Stimulated activated CD8-positive, alpha-beta memory T cell treated with anti-CD3 and anti-CD28 coated beads, Interleukin-7, amount 100 ng/mL, for 4 hours (primary cell): ENCODE measurements at places on chromosomes 13 and 19.

DNA sequence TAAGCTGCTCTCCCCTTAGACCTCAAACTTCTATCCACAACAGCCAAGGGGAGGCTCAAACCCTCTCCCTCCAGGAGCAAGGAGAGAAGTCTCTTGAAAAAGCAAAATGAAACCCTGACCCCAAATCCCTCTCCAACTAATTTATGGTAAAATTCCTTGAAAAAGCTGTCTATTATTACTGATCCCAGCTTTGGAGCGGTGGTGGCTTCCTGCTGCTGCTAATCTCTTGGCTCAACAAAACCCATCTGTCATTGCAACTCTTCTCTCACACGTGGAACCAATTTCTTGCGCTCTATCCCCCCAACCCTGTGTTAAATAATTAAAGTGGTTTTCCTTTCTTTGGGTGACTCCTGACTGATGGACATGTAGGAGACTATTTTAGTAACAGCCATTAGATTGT, 64.1 kb upstream of the OXGR1 start:
- DNase-seq = no peak

DNA sequence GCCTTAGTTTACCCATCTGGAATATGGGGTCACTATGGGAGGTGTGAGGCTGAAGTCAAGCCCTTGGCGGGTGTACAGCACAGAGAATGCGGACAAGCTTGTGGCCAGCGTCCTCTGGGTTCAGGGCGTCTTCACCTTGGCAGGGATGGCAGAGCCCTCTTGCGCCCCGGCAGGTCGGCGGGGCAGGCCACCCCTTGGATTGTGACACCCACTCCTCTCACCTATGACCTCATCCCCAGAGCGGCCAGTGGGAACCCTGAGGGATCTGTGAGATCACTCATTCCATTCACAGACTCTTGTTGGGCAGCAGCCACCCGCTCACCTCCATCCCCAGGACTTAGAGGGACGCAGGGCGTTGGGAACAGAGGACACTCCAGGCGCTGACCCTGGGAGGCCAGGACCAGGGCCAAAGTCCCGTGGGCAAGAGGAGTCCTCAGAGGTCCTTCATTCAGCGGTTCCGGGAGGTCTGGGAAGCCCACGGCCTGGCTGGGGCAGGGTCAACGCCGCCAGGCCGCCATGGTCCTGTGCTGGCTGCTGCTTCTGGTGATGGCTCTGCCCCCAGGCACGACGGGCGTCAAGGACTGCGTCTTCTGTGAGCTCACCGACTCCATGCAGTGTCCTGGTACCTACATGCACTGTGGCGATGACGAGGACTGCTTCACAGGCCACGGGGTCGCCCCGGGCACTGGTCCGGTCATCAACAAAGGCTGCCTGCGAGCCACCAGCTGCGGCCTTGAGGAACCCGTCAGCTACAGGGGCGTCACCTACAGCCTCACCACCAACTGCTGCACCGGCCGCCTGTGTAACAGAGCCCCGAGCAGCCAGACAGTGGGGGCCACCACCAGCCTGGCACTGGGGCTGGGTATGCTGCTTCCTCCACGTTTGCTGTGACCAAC, at the start of gene SPACA4:
TSS of gene SPACA4 (plus strand) at position 280 of the 896 bp plus-strand sequence. CDS start at position 517, 237 bp downstream.
- DNase-seq = no peak

- no peak for DNase-seq
Measured at GRCh38 chr13:52599848-52600603, 42.2 kb upstream of the HNRNPA1L2 start.

- DNase-seq = no peak
Measured at GRCh38 chr19:52734331-52734892, 432 bp downstream of the ZNF611 start.

GRCh38 chr19:29530540-29531457, 5.0 kb downstream of the VSTM2B start:
- DNase-seq = no peak

DNA sequence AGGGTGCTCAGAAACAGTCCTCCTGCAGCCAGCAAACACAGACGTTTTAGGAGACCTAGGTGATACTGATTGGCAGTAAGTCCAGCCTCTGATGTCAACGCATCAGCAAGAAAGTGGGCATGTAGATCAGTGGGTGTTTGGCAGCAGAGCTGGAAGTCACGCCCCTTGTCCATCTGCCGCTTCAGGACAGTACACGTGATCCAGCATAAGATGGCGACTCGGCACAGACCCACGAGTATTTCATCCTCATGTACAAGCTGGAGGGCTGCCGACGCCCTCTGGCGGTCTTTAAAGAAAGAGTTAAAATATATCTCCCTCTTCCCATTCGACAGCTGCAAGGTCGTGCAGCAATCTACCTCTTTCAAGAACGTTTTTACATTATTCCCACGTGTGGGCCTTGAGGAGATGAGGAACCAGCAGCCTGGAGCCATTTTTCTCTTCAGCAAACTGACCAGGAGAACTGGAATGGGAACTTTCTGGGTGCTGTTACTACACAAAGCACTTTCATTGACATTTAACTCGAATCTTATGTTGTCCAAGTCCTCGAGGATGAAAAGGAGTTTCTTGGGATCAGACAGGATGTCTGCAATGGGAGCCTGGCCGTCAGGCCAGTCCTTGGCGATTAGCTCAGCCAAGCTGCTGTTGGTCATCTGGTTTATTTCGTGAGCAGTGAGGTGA, 22.3 kb downstream of the NLRP11 start:
- no peak for DNase-seq

DNA sequence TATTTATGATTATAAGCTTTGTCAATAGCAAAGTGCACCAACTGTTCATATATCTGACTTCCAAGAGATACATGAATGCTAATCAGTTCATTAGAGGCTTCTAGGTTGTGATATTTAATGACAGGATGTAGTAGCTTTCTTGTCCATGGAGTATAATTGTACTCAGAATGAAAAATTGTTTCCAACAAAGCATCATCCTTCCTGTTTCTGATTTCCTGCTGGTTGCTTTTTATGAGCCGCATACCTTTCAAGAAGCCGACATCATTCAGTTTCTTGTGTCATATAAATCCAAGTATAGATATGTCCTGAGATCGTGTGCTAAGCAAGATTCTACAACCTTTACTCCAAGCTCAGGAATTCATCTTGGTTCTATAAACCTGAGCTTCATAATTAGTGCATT, 326.6 kb downstream of the DIAPH3 start:
- DNase-seq = no peak

GRCh38 chr13:36857253-36857652, 38.2 kb downstream of the RFXAP start:
- no peak for DNase-seq

- DNase-seq = no peak
Measured at GRCh38 chr19:23969630-23970029, 54.9 kb downstream of the ZNF726 start.

GRCh38 chr19:12194827-12195731, 32.2 kb downstream of the ZNF136 start:
- DNase-seq = peak; percentile 63

DNA sequence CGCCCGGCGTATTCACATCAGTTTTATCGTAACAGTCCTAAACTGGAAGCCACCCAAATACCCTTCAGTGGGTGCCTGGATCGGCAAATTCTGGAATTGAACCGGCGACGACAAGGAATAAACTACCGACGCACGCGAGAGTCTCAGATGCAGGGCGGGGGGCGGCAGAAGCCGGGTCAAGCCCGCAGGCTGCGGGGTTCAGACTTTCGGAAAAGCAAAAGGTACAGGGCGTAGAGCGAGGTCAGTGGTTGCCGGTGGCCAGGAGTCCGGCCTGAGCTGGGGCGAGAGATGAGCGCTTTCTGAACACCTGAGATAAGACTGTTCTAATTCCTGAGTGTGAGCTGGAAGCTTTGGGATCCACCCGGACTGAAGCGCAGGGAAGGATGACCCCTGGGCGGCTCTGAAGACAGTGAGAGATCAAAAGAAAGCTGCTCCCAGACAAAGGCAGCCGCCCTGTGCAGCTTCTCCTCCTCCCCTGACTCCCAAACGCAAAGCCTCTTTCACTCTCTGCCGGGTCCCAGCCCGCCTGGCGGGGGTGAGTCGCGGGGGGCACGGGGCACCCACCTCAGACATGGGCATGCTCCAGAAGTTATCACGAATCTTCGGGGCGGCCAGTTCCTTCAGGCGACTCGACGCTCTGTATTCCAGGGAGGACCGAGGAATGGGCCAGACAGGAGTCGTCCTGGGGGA, 26.2 kb upstream of the MIER2 start:
- no peak for DNase-seq

GRCh38 chr13:33236021-33236420, 49.5 kb downstream of the STARD13 start:
- no peak for DNase-seq
